ENCODE measurements at places on chromosomes 1 and 21. TPM values are rescaled to one million over a fixed set of nuclear protein-coding genes. Genes with fewer than 3 reads are reported as not detected.

DNA sequence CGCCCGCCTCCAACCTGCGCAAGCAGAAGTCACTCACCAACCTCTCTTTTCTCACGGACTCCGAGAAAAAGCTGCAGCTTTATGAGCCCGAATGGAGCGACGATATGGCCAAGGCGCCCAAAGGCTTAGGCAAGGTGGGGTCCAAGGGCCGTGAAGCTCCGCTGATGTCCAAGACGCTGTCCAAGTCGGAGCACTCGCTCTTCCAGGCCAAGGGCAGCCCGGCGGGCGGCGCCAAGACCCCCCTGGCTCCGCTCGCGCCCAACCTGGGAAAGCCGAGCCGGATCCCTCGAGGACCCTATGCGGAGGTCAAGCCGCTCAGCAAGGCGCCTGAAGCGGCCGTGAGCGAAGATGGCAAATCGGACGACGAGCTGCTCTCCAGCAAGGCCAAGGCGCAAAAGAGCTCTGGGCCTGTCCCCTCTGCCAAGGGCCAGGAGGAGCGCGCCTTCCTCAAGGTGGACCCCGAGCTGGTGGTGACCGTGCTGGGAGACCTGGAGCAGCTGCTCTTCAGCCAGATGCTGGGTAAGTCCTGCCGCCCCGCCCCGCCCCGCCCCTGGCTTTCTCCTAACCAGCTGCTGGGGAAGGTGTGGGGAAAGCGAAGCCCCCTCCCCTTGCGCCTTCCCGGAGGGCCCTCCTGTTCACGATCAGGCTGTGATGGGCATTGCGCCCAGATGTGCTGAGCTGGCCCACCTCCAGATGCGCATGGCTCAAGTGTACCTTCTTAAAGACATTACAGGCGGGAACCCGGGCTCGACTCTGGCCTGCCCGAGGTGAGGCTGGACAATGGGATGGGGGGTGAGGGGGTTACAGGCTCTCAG, 110.2 kb downstream of the NAV1 start:
- peaks cover 44% of the 10 kb centered on the region for H3K27me3 ChIP-seq
- peak overlapping the region; percentile 97 for H3K4me3 ChIP-seq
- DNase-seq: peak; percentile 68
- H3K27ac ChIP-seq: no peak overlapping the region
- H3K4me1 ChIP-seq: peaks cover 33% of the 10 kb centered on the region

DNA sequence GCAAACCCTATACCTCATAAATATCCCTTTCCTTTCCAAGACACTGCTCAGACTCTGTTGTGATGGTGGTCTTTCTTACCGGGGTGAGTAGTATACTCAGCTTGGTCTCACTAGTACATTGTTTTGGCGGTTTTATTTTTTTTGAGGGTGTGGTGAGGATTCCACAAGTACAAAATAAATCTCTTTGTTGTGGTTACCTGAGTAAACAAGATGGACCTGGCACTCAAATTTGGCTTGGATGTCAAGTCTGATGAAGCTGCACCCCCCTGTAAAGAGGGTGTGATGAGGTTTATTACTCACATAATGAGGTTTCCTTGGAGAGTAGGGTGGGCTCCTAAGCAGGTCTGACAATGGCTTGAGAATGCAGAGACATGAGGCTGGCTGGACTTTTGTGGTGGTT, 68.2 kb upstream of the KCNJ6 start:
- H3K4me3 ChIP-seq: no peak overlapping the region
- H3K36me3 ChIP-seq: no peaks in the 10 kb centered on the region
- no peak for DNase-seq
- 0 out of 2 replicates have a peak, but pooled peaks cover 6% of the 10 kb centered on the region for H3K4me1 ChIP-seq

- no peaks in the 10 kb centered on the region for H3K36me3 ChIP-seq
- no peak overlapping the region for H3K4me3 ChIP-seq
- 0 out of 2 replicates have a peak, but pooled peaks cover 6% of the 10 kb centered on the region for H3K4me1 ChIP-seq
- no peak for DNase-seq
Observed at GRCh38 chr1:17235135-17235885, 13.6 kb upstream of the PADI3 start.

DNA sequence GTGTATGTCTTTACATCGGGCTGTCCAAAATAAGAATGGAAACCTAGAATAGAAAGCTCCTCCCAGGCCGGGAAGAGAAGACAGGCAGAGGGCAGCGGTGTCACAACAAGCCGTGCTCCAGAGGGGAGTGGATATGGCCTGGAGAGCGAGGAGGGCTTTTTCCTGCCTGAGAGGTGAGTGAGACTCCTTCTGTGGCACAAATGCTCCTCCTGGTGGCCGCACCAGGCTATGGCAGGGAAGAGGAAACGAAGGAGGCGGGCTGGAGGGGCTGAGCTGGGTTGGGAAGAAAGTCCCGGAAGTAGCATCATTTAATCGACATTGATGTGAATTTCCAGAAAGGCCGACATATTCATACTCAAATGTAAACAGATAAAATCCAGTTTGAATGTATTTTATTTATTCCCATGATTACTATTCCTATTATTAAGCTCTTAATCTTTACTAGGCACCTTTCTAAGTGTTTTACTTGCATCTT, 54.7 kb downstream of the MEF2D start:
- H3K4me1 ChIP-seq: peaks cover 5% of the 10 kb centered on the region
- no peak overlapping the region for H3K4me3 ChIP-seq
- H3K27me3 ChIP-seq: peaks cover 41% of the 10 kb centered on the region
- H3K36me3 ChIP-seq: no peaks in the 10 kb centered on the region

GRCh38 chr21:16308269-16308668, 578.5 kb downstream of the USP25 start:
- no peak overlapping the region for H3K4me3 ChIP-seq
- H3K36me3 ChIP-seq: no peaks in the 10 kb centered on the region
- H3K4me1 ChIP-seq: no peaks in the 10 kb centered on the region
- no peaks in the 10 kb centered on the region for H3K27me3 ChIP-seq
- no peak for DNase-seq

- no peak overlapping the region for H3K27ac ChIP-seq
- H3K36me3 ChIP-seq: no peaks in the 10 kb centered on the region
- H3K4me3 ChIP-seq: no peak overlapping the region
- peak; percentile 51 for DNase-seq
- H3K27me3 ChIP-seq: no peaks in the 10 kb centered on the region
Observed at GRCh38 chr1:203743091-203743571, 21.9 kb upstream of the LAX1 start.

GRCh38 chr1:89198491-89199072, at the start of gene GBP4:
Gene GBP4, minus strand, starts transcription at chr1:89198942. Its CDS starts 108 bp downstream, at chr1:89198834.
- no peak within 1 kb of the TSS for H3K27ac ChIP-seq
- H3K4me3 ChIP-seq: no peak within 1 kb of the TSS
- DNase-seq: peak; percentile 46

- no peaks in the 10 kb centered on the region for H3K36me3 ChIP-seq
- no peak overlapping the region for H3K27ac ChIP-seq
- H3K27me3 ChIP-seq: no peaks in the 10 kb centered on the region
Observed at GRCh38 chr1:81392526-81393226, 408.1 kb upstream of the ADGRL2 start.

DNA sequence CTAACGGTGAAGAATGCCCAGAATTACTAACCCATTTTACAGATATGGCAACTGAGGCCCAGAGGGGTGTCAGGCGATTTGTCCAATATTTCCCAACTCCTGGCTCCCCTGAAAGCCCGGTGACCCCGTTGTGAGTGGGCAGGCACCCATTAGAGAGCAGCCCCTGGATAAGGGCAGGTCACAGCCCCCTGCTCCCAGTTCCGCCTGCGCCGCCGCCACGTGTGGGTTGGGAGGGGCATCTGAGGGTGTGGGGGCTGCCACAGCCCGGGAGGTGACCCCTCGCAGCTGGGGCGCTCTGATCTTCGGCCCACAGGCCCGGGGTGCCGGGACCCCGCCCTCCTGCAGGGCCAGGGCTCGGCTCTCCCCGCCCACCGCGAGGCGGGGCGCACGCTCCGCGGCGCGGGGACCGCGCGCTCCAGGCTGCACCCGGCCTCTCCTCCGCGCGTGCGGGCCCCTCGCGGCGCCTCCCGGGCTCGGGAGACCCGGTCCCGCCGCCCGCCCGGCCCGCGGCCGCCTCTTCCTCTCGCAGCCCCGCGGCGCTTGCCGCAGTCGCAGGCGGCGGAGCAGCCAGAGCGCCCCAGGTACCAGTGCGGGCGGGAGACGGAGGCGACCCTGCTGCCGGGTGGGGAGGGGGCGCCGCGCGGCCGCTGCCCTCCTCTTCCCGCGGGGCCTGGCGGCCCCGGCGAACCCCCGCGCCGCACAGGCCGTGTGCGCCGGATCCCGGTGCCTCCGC, at the start of gene HTR6:
Gene HTR6, plus strand, starts transcription at position 423 of the 733 bp plus-strand sequence. CDS start 879 bp downstream, outside the sequence.
- peak within 1 kb of the TSS; percentile 63 for H3K4me3 ChIP-seq
- H3K27ac ChIP-seq: no peak within 1 kb of the TSS
- DNase-seq: no peak

- H3K4me1 ChIP-seq: no peaks in the 10 kb centered on the region
- no peak overlapping the region for H3K4me3 ChIP-seq
- H3K27me3 ChIP-seq: no peaks in the 10 kb centered on the region
- H3K36me3 ChIP-seq: no peaks in the 10 kb centered on the region
- no peak overlapping the region for H3K27ac ChIP-seq
Observed at GRCh38 chr1:74266001-74266400, 30.8 kb downstream of the TNNI3K start.

The KCNE2 gene
- total RNA-seq: 0.28 TPM

The UFC1 gene
- 41.4 TPM for total RNA-seq
